Activated CD4-positive, CD25-positive, alpha-beta regulatory T cell (primary cell): ENCODE measurements at places on chromosomes 16 and 17.

DNA sequence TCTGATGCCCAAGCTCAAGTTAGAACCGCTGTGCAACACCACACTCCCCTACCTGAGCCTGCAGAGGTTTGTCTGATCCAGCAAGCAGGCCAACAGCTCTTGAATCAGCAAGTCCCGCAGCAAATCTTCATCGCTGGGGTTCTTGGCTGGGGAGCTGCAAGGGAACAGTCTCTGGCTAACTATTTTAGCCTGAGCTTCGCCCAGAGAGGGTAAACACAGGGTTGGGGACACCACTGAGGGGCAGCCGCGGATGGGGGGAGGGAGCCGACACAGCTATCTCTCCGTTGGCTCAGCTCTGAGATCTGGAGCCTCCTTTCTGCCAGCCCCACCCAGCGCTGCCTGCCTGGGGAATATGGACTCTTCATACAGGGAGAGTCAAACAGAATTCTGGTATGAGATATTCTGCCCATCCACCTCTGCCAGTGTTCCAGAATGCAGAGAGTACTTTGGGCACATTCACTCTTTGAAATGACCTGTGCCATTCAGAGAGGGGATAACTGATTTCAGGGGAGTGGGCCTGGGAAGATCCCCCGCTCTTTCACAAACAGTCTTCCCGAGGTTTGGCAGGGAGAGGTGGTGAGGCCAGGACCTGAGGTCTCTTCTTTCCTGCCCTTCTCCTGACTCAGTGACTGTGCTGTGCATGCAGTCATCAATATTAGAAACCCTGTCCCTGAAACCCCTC lies 7.4 kb downstream of the GIP start:
- no peak for DNase-seq

DNA sequence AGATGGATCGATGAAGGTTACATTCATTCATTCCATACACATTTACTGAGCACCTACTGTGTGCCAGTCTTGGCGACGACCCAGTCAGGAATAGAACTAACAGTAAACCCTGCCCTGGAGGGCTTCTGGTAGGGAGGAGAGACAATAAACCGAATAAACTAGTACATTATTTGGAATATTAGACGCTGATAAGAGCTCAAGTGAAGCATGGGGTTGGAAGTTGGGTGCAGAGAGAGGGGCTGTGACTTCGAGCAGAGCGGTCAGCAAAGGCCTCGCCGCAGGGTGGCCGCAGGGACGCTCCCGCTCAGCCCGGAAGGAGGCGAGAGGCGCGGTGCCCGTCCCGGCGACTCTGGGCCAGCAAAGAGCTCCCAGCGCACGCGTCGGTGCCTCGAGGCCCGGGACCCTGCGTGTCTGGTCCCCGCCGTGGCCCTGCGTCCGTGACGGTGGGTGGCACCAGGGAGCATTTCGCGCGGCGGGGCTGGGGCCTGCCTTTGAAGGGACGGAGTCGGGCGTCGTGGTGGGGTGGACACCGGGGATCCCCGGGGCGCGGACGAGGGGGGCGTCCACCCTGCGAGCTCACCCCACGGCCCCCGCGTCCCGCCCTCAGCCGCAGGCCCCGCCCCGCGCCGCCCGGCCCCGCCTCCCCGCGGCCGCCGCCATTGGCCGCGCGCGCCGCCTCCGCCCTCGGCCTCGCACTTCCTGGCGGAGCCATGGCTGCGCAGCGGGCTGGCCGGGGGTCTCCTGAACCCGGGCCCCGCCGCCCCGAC lies at the start of gene KLHL36:
Gene KLHL36, plus strand, starts transcription at position 684 of the 767 bp plus-strand sequence. CDS start 2,357 bp downstream, outside the sequence.
- DNase-seq, result peak; percentile 39

DNA sequence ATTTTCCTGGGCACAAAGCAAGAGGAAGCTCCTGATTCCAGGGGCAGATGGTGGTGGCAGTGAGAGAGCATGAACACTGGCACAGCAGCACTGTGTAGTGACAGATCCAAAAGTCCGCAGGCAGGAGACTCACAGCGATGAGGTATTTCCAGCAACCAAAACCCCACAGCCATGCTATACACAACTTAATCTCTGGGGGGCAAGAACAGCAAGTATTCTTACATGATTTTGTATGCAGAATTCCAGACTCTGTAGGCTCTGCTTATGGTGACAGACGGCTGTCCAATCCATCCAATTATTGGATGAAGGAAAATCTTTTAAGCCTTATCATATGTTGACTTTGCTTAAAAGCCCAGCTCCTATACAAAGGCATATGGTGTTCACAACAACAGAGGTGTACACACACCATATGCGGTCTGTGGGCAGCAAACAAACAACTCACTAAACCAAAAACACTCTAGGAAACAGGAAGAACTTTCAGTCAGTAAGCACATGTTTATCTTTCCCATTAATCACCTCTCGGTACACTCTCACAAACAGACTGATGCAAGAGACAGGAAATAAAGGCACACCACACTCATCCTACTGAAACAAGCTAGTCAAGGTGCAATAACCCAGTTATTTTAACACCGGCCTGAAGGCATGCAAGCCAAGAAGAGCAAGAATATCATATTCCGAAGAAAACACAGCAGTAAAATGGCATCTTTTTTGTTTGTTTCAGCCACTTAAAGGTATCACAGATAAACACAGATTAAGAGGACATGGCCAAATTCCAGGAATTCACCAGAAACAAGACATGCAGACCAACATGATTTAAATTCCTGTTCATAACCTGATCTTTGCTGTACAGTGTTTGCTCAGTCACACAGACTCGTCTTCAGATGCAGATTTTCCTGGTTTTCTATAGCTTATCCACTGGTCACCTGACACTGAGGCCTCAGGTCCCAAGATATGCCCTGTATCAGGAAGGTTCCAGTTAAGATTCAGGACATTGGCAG lies 47.8 kb downstream of the ERN1 start:
- DNase-seq, result no peak

- no peak for DNase-seq
These were observed 314.7 kb downstream of the HAPSTR1 start for GRCh38 chr16:9406038-9406712.

GRCh38 chr17:69608808-69609472 lies 194.4 kb downstream of the MAP2K6 start:
- DNase-seq, result no peak

- DNase-seq, result no peak
These were observed 136.0 kb upstream of the TNRC6C start for GRCh38 chr17:77822302-77823030.
